IMR-90 (cell line): ENCODE measurements at places on chromosomes 5 and 9. TPM values are rescaled to one million over a fixed set of nuclear protein-coding genes. Genes with fewer than 3 reads are reported as not detected.
A peak's percentile ranks its signal among the peaks of the same experiment; 100 is the strongest.

GPX3 gene
- polyA plus RNA-seq: 1.0 and 1.3 TPM in 2 replicates

DNA sequence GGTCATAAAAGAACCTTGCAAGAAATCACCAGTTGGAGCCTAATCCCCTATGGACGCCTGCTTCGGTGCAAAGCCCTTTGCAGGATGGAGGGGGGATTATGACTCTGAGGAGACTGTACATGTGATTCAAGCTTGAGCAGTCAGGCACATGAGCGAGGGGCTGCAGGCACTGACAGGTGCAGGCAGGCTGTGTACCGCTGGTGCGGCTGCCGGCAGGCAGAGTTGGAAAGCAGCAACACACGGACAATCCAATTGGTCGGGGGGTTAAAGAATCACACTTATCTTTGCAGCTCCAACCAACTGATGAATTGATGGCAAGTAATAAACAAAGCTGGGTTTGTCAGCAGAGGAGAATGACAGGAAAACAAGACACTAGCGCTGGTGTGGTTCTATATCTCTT lies 5.7 kb downstream of the WHRN start:
- DNase-seq: no peak

BTNL8 gene
- not detected in 2 replicates for polyA plus RNA-seq

- no peak for DNase-seq
Observed at GRCh38 chr9:125372441-125373226, 111.0 kb downstream of the GAPVD1 start.

DNA sequence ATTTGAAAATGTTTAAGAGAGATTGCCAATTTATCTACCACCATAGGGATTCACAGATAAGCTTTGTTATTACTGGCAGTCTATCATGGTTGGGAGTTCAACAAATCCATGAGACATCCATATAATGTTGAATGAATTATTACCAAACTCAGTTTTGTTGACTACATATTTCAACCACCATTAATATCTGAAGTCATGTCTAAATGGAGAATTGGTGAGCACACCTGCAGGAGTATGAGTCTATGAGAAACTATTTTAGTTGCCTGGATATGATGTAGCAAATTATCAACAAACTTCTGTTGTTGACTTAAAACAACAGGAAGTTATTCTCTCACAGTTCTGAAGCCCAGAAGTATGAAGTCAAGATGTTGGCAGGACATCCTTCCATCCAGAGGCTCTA lies 126.8 kb upstream of the FBXL7 start:
- DNase-seq: no peak

DNA sequence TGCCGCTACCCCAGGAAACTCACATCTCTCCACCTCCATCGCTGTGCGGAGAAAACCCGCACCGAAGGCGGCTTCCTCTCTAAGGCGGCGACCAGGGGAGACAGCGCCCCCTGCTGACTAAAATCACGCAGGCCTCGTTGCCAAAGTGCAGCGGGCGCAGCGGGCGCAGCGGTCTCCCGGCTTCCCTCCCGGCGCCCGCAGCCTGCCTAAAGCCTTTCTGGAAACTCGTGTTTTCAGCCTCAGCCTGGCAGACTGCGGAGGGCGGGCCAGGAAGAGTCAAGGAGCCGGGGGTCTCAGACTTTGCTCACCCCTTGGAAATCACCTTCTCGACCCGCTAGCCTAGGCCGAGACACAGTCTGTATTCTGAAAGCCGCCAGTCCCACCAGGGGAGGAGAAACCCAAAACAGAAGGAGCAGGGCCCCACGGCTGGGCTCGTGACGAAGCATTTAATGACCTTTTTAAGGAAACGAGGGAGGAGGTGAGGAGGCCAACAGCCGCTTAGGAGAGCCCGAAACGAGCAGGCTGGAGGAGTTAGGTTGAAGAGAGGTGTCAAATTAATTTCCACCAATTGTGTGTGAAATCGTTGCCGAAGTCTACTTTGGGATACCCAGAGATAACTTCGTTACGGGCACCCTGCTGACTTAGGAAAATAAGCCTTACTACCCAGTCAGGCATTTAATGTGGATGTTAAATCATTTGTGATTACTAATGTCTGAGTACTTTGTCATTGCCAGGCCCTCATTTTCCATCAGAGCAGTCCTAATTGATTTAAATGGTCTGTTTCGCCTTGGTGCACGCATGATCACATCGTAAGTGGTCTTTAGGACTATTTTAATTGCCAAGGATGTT lies 7.3 kb upstream of the FOXB2 start:
- peak; percentile 29 for DNase-seq

DNA sequence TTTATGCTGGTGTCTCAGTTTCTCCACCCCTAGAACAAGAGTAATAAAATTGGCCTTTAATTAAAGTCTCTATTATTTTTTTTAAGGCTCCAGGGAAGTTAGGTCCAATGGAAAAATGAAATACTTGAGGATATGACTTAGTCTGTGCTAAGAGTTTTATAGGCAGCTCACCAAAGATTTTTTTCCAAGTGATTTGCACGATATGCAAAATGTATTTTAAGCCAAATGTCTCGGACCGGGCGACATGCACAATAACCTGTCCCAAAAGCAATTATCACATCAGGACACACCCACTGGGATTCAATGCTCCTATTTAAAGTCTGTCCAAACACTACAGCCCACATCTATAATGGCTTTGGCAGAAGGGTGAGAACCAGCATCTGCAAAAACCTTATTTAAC lies 136.1 kb upstream of the ANKH start:
- DNase-seq: no peak

GRCh38 chr9:113219186-113219936 lies 1.7 kb downstream of the FKBP15 start:
- DNase-seq: no peak

DNA sequence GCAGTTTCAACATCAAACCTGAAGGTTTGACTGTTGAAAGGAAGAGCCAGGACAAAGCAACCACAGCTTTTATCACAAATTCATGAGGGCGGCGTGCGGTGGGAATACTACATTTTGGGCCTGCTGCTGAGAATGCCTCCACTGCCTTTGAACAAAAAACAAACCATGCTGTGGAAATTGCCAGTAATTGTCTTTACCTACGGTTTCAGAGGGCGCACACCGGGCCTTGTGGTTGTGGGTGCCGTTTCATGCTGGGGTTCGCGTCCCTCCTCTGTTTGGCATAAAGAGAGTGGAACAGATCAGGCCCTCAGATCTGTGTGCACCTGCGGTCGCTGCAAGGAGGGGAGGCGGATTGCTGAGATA lies 27.6 kb upstream of the TCF7 start:
- no peak for DNase-seq

PSD2 gene
- polyA plus RNA-seq: 0.03 and 0.05 TPM in 2 replicates

DNA sequence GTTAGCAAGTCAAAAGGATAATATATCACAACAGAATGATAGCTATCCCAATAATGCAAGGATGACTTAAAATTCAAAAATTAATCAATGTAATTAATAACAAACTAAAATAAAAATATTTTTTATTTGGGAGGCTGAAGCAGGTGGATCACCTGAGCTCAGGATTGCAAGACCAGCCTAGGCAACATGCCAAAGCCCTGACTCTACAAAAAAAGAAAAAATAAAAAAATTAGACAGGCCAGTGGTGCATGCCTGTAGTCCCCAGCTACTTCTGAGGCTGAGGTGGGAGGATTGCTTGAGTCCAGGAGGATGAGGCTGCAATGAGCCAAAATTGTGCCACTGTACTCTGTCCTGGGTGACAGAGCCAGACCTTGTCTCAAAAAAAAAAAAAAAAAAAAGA lies 399.3 kb downstream of the ADGRV1 start:
- DNase-seq: no peak

NR6A1 gene
- 0.10 and 0.14 TPM in 2 replicates for polyA plus RNA-seq

FXN gene
- polyA plus RNA-seq: 17.6 and 18.1 TPM in 2 replicates

BAG1 gene
- polyA plus RNA-seq: 20.4 and 20.9 TPM in 2 replicates

GRCh38 chr9:69604568-69605219 lies 67.5 kb downstream of the APBA1 start:
- no peak for DNase-seq

IFNK gene
- polyA plus RNA-seq: not detected in 2 replicates

DNA sequence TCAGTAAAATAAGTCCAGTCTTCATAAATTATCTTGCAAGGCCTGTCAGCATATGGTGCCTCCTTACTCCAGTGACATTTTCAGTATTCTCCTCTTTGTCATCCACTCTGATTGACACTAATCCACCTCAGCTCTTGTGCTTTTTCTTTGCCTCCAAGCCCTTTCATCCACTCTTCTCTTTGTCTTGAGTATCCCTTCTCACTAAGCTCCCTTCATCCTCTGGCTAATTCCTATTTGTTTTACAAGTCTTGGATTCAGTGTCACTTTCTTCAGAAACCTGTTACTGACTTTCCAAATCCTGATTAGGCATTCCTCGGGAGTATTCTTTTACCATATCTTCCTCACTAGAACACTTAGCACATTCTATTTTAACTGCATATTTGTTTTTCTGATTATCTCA lies 100.6 kb upstream of the VCAN start:
- no peak for DNase-seq

GRCh38 chr5:72955143-72955767 lies 586 bp upstream of the FCHO2 start:
- DNase-seq: no peak

DNA sequence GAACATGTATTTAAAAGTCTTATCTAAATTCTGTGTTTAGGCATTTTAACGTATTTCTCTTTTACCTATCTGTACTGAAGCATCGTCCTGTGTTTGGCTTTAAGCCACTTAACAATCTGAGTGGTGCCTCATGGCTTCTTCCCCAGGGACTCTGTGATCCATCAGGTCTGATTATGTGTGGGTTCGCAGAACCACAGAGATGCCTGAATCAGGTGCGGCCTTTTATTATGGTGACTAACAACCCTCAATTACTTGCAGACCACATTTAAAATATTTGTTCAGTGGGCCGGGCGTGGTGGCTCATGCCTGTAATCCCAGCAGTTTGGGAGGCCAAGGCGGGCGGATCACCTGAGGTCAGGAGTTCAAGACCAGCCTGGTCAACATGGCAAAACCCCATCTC lies 39.6 kb upstream of the SAP30L start:
- no peak for DNase-seq

DNA sequence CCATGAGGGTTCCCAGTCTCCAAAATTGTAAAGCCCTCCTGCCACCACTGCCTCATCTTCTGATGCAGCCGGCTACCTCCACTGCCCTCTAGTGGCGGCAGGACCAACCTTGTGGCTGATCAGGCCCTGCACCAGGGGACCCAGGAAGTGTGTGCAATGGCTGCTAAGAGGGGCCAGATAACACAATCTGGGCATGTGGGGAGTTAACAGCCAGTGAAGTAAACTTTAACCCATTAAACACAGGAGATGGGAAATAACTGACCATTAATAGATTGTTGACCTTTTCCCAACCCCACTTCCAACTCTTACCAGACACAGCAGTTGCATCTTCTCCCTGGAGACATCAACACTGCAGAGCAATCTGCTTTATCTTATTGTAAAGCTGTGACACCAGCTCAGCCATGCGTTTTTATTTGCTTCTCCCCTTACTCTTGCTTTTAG lies 63.3 kb downstream of the FREM1 start:
- peak; percentile 17 for DNase-seq

DNA sequence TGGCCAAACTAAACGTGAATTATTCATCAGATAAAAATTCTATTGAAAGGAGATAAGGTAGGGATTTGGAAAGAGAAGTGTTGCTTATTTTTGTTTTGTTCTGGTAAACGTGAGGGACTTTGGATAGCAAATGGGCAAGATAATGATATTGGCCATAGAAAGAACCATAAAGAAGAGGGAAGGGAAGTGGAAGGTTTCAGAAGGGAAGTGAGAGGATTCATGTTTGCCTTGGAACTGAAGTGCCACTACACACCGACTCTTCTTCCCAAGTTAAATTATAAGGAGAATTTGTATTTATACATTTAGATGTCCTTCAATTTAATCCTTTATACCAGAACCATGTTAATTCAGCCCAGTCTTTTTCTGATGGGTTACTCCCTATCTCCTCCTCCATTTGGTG lies 42.1 kb upstream of the TAF11L2 start:
- no peak for DNase-seq

- DNase-seq: no peak
Observed at GRCh38 chr9:89455356-89455824, 42.5 kb downstream of the SEMA4D start.

- no peak for DNase-seq
Observed at GRCh38 chr5:35443803-35444595, 173.7 kb upstream of the SPEF2 start.

SLC36A3 gene
- polyA plus RNA-seq: not detected in 2 replicates

DNA sequence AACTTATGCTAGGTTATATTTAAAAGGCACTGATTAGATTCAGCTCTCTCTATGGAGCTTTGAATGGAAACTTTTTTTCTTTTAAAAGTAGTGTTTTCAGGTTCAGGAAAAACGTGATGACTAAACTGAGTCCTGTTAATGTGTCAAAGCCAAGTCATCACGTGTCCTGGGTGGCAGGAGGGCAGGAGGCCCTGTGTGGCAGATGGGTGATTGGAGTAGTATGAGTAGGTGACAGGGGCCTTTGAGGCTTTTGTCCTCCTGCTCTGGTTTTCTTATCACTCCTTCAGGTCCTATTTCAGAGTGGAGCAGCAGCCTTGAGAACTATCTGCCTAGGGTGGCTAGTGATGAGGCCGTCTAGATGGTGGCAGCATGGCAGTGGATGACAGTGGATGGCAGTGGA lies 17.7 kb upstream of the CARTPT start:
- DNase-seq: no peak

GRCh38 chr5:151682240-151682639 lies 4.5 kb downstream of the SPARC start:
- no peak for DNase-seq

DNA sequence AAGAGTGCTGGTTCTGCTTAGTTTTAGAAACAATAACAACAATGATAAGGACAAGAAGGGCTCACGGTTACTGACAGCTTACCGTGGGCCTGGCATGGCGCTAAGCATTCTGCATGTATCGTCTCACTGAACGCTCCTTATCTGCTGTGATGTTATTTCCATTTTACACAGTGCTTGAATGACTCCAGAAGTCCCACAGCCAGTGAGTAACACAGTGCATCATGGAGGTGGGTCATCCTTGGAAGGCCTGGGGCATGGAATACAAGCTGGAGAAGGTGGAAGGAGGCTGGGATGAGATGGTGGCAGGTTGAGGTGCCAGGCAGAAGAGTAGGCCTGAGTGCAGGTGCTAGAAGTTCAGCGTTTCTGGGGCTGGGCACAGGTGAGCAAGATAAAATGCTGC lies 36.5 kb upstream of the FAT2 start:
- peak; percentile 18 for DNase-seq

- DNase-seq: no peak
Observed at GRCh38 chr5:180603076-180603594, 11.8 kb upstream of the SCGB3A1 start.

- DNase-seq: peak; percentile 12
Observed at GRCh38 chr5:143879646-143880045, 67.7 kb downstream of the HMHB1 start.

IFNA2 gene
- polyA plus RNA-seq: not detected in 2 replicates
